ENCODE measurements at places on chromosomes 6 and 20.

DNA sequence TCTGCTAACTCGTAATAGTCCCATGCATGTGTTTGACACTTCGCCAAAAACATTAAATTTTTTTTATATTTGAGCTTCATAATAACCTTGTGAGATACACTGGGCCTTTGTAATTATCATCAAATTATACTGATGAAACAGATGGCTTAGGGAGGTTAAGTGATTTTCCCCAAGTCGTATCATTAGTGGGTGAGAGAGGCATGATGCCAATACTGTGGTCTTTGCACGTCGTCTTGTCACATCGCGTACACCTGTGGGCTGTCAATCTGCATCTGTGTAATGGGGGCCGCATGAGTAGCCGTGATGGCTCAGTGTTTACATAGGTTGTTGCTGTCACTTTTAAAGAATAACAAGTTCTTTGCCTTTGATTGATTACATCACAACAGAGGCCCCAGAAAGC, 1.7 kb downstream of the PRL start:
- no peak for DNase-seq

DNA sequence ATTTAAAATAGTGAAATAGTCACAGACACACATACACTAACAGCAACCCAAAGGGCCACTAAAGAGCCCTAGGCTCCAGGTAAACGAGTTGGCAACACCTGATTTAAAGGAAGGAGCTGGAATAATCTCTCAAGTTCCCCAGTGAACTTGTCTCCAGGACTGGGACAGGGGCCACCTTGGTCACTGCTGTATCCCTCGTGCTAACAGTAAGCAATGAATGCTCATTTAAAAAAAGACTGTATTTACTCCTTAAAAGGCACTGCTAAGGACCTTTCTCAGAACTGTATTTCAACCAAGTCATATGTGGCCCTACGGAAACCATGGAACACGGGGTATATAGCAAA, 1.3 kb downstream of the DIDO1 start:
- DNase-seq, result no peak

- no peak for DNase-seq
Measured at GRCh38 chr20:33693289-33693688, 7.1 kb upstream of the E2F1 start.

GRCh38 chr6:125346926-125347563, 45.3 kb upstream of the HDDC2 start:
- DNase-seq, result no peak

DNA sequence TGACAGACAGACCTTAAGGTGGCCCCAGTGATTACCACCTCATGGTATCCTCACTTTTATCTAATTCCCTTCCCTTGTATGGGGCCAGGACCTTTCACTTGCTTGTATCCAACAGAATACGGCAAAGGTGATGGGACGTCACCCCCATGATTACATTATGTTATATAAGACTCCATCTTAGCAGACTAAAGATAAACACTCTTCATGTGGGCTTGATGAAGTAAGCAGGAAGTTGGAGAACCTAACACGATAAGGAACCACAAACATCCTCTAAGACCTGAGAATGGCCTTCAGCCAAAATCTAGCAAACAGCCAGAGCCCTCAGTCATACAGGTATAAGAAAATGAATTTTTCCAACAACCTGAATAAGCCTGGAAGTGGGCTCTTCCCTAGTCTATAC, 8.0 kb downstream of the SLC17A3 start:
- DNase-seq, result no peak

DNA sequence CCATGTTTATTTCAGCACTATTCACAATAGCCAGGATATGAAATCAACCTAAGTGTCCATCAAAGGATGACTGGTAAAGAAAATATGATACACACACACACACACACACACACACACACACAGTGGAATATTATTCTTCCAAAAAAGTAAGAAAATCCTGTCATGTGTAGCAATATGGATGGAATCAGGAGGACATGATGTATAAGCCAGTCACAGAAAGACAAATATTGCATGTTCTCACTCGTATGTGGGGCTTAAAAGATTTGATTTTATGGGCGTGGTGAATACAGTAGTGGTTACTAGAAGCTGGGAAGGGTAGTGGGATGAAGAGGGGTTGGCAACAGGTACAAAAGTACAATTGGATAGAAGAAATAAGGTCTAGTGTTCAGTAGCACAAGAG, 207.0 kb upstream of the PRDM1 start:
- DNase-seq, result no peak

- peak; percentile 61 for DNase-seq
Measured at GRCh38 chr20:51535075-51535386, 7.5 kb downstream of the NFATC2 start.

GRCh38 chr6:11428371-11428770, 109.2 kb upstream of the TMEM170B start:
- DNase-seq, result no peak
